Activated naive CD8-positive, alpha-beta T cell treated with anti-CD3 and anti-CD28 coated beads for 36 hours (primary cell): ENCODE measurements at places on chromosomes 4 and X.

DNA sequence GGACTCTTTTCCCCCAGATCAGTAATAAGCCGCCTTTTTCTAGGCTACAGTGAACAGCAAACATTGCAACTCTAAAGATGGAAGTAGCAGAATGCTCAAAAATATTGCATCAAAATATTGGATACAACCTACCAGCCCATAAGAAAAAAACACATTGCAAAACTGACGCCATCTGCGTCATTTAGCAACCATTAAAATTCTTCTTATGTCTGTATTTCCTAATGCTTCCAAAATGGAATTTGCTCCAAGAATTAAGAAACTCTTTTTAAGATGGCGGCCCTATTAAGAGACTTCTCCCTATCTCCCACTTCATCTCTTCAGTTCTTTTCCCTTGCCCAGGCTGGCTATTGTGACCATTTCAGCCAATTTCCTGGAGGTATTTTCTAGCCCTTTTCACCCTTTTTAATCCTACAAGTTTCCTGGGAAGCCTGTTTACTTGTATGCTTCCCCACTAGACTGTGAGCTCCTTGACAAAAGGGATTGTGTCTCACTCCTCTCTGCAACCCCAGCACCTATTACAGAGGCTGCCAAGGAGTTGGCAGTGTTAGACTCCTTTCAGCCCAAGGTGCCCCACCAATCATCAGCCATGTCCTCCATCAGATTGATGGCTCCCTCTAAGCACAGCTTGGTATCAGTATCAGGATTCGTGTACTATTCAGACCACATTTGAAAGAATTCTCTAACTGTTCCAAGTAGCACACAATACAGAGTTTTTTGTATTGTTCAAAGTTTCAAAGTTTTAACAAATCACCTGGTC lies 4.4 kb downstream of the GPC3 start:
- no peaks in the 10 kb centered on the region for H3K36me3 ChIP-seq
- peaks cover 23% of the 10 kb centered on the region for H3K27me3 ChIP-seq
- H3K4me3 ChIP-seq, result no peak overlapping the region
- H3K27ac ChIP-seq, result no peak overlapping the region
- DNase-seq, result no peak

GRCh38 chr4:114317564-114317963 lies 281.0 kb upstream of the UGT8 start:
- H3K4me1 ChIP-seq, result no peaks in the 10 kb centered on the region
- no peak for DNase-seq
- no peaks in the 10 kb centered on the region for H3K36me3 ChIP-seq

GRCh38 chr4:83751336-83751949 lies 215.5 kb downstream of the GPAT3 start:
- H3K27me3 ChIP-seq, result no peaks in the 10 kb centered on the region
- no peaks in the 10 kb centered on the region for H3K36me3 ChIP-seq
- DNase-seq, result no peak
- no peaks in the 10 kb centered on the region for H3K4me1 ChIP-seq

DNA sequence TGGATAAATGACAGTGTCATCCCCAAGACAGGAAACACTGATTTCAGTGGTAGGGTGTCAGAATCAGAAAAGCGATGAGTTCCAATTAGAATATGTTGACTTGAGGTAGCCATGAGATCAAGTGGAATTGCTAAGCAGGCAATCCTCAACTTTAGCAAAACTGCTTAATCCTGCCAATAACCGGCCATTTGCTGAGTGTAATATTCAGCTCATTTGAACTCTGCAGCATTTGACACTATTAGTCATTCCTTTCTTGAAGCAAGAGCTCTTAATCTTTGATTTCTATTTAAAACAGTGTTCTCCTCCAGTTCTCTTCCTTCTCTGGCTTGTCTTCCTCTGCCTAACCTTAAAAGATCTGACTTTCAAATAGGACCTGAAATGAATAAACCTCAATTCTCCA lies 68.7 kb upstream of the DCLK2 start:
- DNase-seq, result no peak
- H3K27ac ChIP-seq, result no peak overlapping the region
- H3K4me3 ChIP-seq, result no peak overlapping the region
- peaks cover 6% of the 10 kb centered on the region for H3K27me3 ChIP-seq
- H3K4me1 ChIP-seq, result no peaks in the 10 kb centered on the region
- no peaks in the 10 kb centered on the region for H3K36me3 ChIP-seq

- no peaks in the 10 kb centered on the region for H3K4me1 ChIP-seq
- H3K27me3 ChIP-seq, result no peaks in the 10 kb centered on the region
- H3K4me3 ChIP-seq, result no peak overlapping the region
Measured at GRCh38 chr4:134773497-134774000, 572.0 kb upstream of the PABPC4L start.

- H3K4me1 ChIP-seq, result no peaks in the 10 kb centered on the region
- DNase-seq, result no peak
- no peaks in the 10 kb centered on the region for H3K36me3 ChIP-seq
Measured at GRCh38 chrX:115449742-115450141, 111.2 kb upstream of the PLS3 start.

- no peak overlapping the region for H3K4me3 ChIP-seq
- no peaks in the 10 kb centered on the region for H3K36me3 ChIP-seq
- no peak overlapping the region for H3K27ac ChIP-seq
- DNase-seq, result no peak
Measured at GRCh38 chr4:160825644-160826338, 1338.0 kb downstream of the FSTL5 start.

- DNase-seq, result no peak
- no peak overlapping the region for H3K27ac ChIP-seq
- H3K4me3 ChIP-seq, result no peak overlapping the region
- peaks cover 33% of the 10 kb centered on the region for H3K4me1 ChIP-seq
- H3K27me3 ChIP-seq, result no peaks in the 10 kb centered on the region
- H3K36me3 ChIP-seq, result peaks cover 47% of the 10 kb centered on the region
Measured at GRCh38 chr4:105198541-105198940, 51.9 kb downstream of the TET2 start.

DNA sequence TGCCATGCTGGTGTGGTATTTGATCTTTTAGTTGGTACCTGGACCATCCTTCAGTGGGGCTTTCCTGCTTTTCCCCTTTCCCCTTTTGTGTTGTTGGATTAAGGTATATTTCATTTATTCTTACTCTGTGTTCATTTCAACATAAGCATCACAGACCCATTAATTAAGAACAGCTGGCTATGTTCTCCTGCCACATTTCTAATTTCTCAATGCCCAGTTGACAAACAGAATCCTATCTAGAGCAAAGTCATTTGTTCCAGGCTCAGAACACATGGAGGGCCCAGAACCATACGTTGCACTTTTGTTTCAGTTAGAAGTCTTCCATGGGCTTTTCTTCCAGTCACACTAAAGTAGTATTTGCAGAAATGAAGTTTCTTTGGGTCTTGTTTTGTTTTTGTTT lies 46.1 kb upstream of the EOLA2 start:
- no peaks in the 10 kb centered on the region for H3K4me1 ChIP-seq
- peaks cover 4% of the 10 kb centered on the region for H3K36me3 ChIP-seq

DNA sequence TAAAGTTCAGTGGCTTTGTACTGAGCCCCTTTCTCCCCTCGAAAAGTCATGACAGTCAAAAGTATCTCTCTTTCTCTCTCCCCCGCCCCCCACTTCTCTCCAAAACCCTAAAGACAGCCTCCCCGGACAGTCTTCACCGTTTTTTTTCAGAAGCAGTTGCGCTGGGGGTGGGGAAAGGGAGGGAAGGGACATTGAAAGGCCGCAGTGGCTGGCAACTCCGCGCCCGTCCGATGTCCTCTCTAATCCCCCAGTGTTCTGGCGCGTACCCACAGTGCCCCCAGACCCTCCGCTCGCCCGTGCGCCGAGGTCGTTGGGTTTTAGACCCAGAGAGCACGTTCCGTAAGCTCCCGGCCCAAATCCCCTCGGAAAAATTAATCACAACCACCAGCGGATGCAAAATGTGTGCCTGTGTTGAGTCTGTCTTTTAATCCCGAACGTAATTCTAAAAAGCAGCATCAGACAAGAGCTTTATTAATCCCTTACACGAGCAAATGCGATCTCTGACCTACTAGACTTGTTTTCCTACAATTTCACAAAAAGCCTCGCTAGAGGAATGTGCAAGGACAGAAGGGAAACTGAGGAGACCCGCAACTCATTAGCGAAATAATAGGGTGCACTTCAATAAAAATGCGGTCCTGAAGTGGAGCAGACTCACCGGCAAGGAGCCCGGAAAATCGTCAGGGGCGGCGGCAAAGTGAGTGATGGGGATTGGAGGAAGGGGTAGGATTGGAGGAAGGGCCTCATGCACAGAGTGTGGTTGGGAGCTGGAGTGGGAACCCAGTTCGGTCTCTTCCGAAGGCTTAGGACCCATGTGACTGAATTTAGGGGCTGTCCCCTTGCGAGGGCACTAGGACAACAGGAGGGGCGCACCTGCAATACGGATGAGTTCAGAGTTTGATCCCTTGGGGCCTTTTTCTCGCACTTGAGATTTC lies 12.2 kb upstream of the PRDM8 start:
- H3K27me3 ChIP-seq, result peaks cover 28% of the 10 kb centered on the region
- H3K27ac ChIP-seq, result peak overlapping the region; percentile 95
- H3K4me1 ChIP-seq, result peaks cover 43% of the 10 kb centered on the region
- peak overlapping the region; percentile 98 for H3K4me3 ChIP-seq
- no peak for DNase-seq
- peaks cover 4% of the 10 kb centered on the region for H3K36me3 ChIP-seq

DNA sequence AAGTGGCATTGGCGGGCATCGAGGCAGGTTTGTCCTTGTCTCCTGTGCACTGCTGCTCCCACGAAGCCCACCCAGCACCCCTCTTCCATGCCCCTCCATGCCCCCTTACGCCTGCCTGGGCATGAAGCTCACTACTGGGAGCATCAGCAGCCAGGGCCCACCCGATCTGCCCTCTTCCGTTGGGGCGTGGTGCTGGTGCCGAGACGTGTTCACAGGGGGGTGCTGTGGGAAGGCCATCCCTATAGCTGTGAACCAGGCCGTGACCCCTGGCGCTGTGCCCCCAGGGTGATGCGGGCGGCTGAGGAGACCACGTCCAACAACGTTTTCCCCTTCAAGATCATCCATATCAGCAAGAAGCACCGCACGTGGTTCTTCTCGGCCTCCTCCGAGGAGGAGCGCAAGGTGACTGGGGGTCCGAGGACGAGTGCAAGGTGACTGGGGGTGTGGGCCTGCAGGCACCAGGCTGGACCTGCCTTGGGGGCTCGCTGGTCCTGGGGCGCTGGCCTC lies 19.3 kb upstream of the ADD1 start:
- H3K27ac ChIP-seq, result no peak overlapping the region
- H3K27me3 ChIP-seq, result no peaks in the 10 kb centered on the region
- no peak overlapping the region for H3K4me3 ChIP-seq
- H3K36me3 ChIP-seq, result peaks cover 32% of the 10 kb centered on the region
- peaks cover 3% of the 10 kb centered on the region for H3K4me1 ChIP-seq
- DNase-seq, result no peak

DNA sequence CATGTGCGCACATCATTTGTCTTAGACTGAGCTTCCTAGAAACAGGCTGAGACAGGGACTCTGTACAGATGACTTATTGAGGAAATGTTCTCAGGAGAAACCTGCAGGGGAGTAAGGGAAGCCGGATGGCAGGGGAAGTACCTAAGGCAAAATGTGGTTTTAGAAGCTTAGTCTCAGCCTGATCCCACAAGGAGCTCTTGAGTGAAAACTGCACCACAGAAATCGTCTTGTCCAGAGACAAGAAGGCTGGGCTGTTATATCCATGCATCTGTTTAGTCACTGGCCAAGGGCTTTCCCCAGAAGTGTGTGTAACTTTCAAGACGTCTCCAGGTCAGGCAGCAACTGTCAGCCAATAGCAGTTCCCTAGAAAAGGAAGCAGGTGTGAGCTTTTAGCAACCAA lies 86.0 kb downstream of the FUNDC1 start:
- peaks cover 2% of the 10 kb centered on the region for H3K36me3 ChIP-seq
- DNase-seq, result no peak
- no peak overlapping the region for H3K4me3 ChIP-seq
- no peak overlapping the region for H3K27ac ChIP-seq
- H3K4me1 ChIP-seq, result no peaks in the 10 kb centered on the region

GRCh38 chr4:151564321-151564720 lies 155.3 kb downstream of the FHIP1A start:
- H3K4me1 ChIP-seq, result peaks cover 12% of the 10 kb centered on the region
- no peak overlapping the region for H3K27ac ChIP-seq

GRCh38 chr4:168854350-168854921 lies 155.6 kb downstream of the CBR4 start:
- no peaks in the 10 kb centered on the region for H3K36me3 ChIP-seq
- peaks cover 4% of the 10 kb centered on the region for H3K27me3 ChIP-seq
- peaks cover 7% of the 10 kb centered on the region for H3K4me1 ChIP-seq
- no peak overlapping the region for H3K4me3 ChIP-seq
- H3K27ac ChIP-seq, result no peak overlapping the region

- H3K27me3 ChIP-seq, result no peaks in the 10 kb centered on the region
- no peaks in the 10 kb centered on the region for H3K36me3 ChIP-seq
- peaks cover 2% of the 10 kb centered on the region for H3K4me1 ChIP-seq
- H3K27ac ChIP-seq, result no peak overlapping the region
- no peak overlapping the region for H3K4me3 ChIP-seq
- no peak for DNase-seq
Measured at GRCh38 chrX:49725401-49725800, 29.6 kb upstream of the PAGE1 start.

DNA sequence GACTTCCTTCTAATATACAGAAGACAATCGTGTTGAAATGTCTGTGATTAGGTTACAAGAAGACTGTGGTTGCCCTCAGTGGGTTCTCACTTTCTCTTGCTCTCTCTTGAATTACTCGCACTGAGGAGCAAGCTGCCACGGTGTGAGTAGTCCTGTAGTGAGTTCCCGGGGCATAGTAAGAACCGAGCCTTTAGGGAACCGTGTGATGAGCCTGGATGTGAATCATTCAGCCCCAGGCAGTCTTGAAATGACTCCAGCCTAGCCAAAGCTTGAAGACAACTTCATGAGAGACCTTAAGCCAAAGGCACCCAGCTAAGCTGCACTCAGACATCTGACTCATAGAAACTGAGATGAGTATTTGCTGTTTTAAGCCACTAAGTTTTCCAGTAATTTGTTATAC lies 292.7 kb downstream of the SPOCK3 start:
- no peak overlapping the region for H3K27ac ChIP-seq
- H3K36me3 ChIP-seq, result no peaks in the 10 kb centered on the region
- H3K4me3 ChIP-seq, result no peak overlapping the region
- DNase-seq, result peak; percentile 1

DNA sequence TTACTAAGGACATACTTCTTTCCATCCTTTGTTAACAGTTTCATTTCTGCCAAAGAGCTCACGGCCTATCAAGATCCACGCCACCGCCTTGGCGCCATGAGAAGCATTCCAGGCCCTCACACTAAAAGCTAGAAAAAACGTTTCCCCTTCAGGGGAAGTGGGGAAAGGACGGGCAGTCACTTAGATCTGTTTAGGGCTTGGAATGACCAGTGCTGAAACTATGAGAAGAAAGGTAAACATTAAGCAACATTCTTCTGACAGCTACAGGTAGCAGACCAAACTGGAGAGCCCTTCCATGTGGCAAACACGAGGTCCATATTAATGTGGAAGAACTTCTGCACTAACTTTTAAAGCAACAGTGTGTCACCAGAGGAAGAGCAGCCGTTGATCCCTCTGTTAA lies 146.7 kb downstream of the SH3KBP1 start:
- peak overlapping the region; percentile 81 for H3K27ac ChIP-seq
- H3K27me3 ChIP-seq, result no peaks in the 10 kb centered on the region
- peaks cover 74% of the 10 kb centered on the region for H3K4me1 ChIP-seq
- peaks cover 44% of the 10 kb centered on the region for H3K36me3 ChIP-seq

GRCh38 chrX:39063037-39063436 lies 261.8 kb downstream of the MID1IP1 start:
- H3K4me1 ChIP-seq, result no peaks in the 10 kb centered on the region
- no peak overlapping the region for H3K27ac ChIP-seq
- DNase-seq, result no peak
- no peaks in the 10 kb centered on the region for H3K36me3 ChIP-seq
- H3K4me3 ChIP-seq, result no peak overlapping the region
